ENCODE measurements at places on chromosomes 5 and 9.

- DNase-seq, result peak; percentile 1
Measured at GRCh38 chr9:13034694-13035002, 244.8 kb downstream of the MPDZ start.

DNA sequence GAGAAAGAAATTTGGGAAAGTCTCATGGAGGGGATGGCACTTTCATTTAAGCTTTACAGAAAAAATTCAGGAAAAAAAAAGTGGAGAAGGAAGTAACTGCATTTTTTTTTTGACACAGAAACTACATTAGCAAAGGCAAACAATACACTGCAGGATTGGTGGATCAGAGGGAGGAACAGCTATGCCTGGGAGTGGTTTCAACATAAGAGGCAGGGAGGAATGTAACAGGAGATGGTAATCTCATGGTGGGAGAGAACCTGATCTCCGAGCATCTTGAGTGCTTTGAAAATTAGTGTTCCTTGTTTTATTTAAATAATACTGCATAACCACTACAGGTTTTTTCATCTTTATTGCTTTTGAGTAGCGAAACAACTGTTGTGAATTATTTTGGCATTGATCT is 249.4 kb downstream of the FAM170A start:
- DNase-seq, result no peak

GRCh38 chr5:26894719-26895263 is 143.6 kb downstream of the CDH9 start:
- DNase-seq, result no peak

DNA sequence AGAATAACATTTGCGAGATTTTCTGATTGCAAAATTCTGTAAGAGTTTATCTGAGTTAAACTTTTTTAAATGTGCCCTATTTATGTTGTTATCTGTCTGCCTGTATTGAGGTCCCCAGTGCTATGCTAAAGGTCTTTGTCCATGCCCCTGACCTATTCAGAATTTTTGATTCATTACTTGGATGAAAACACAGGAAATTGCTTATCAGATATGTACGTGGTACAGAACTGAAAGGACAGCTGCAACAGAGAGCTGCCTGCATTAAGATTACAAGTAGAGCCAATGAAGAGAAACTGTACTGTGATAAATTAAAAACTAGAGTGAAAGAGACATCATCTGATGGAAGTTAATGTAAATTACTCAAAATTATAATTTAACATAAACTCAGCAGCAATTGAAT is 408.8 kb downstream of the ADGRV1 start:
- no peak for DNase-seq

DNA sequence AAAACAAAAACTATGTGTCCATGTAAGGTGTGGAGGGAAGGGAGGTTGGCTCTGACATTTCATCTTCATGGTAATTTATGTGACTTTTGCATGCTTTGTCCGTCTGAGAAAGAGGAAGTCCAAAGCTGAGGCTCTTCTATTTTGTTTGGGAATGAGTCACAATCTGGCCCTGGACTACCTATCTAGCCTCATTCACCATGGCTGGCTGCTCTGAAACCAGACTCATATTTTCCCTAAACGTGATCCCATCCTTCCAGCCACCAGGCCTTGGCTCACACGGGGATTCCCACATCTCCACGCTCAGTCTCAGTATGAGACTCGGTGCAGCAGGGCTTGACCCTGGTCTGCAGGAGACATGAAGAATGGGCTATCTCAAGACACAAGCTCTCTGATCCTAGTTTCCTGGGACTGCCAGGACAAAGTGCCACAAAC is 672.8 kb downstream of the ACTL7B start:
- peak; percentile 70 for DNase-seq

DNA sequence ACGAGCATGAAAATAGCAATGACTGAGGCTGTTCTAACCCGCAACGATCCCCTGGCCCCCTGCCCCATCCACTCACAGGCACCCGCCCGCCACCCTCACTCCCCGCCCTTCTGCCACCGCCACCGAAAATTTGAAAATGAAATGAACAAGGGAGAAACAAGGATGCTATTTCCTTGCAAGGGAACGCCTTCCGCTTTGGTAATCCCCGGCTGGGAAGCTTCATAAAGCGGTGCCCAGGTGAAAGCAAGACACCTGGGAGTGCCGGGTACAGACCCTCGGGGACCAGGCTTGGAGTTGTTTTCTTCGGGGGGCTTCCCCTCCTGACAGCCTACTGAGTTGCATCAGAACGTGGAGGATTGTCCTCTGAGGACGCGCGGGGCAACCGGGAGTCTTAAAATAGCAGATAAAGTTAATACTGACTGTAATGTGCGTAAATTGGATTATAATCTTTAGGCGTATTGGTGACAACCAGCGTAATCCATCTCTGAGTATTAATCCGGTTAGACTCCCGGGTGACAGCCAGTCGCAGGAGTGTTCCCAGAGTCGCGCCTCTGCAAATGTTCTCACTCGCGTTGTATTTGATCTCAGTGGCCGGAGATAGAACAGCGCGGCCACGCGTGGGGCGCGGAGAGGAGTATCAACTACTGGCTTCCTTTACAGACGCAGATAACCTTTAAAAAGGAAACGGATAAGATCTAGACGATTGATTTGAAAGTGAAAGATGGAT is 885 bp upstream of the MLLT3 start:
- no peak for DNase-seq

DNA sequence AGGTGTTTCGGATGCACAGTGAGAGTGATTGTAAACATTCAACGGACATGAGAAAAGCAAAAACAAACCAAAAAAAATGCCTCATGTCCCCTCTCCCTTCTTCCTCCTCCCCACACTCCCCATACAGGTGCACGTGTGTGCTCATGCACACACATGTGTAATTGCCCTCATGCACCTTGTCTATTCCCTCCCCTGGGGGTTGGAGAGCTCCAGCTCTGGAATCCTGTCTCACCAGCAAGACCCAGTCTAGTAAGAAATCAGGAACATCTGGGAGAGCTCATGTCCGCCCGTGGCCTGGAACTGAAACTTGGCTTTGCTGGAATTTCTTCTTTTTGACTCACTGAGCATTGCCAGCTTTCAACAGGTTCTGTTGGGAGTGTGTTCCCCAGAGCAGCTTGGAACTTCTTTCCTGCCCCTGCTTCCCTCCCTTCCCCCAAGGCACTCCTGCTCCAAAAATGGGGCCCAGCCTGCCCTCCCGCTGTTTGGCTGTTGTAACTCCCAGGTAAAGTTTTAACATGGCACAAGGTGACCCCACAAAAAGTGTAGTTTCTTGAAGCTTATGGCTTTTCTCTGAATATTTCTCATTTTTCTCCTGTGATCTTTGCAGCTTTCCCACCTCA is 190.1 kb downstream of the NR3C1 start:
- DNase-seq, result peak; percentile 59

DNA sequence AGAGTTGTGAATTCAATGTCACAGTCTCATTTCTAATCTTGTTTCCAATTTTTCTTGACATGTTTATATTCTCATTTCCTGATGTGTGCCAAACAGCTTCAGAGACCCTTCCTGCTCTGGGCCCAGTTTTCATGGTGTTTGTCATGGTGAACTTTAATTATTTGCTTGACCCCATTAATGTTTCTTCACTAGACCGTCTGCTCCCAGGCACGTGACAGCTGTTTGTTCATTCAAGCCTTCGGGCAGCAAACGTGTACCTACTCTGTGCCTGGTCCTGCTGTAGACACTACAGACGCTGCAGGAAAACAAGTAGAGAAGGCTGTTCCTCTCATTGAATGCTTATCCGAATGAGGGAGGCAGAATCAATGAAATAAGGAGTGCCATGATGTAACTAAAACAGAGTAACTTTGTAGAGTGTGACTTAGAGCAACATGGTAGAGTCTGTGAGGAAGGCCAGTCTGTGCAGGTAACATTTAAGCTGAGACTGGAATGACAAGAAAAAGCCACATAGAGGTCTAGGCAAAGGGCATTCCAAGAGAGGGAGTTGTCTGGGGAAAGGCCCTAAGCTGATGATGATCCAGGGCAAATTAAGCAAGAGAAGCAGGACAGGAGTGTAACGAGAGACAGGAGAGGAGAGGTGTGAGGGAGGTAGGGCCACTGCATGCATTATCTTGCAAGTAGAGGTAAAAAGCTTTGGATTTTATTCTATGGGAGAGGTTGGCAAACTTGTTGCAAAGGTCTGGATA is 191.4 kb downstream of the SEMA5A start:
- DNase-seq, result no peak
